ENCODE measurements at places on chromosomes 7 and 10. TPM values are rescaled to one million over a fixed set of nuclear protein-coding genes. Genes with fewer than 3 reads are reported as not detected.

The UPK3B gene
- 1.7 TPM for total RNA-seq

The AASS gene
- total RNA-seq = 0.84 TPM

The GLUD1 gene
- 70.5 TPM for total RNA-seq

The ZNF239 gene
- 1.1 TPM for total RNA-seq

The GTF2I gene
- total RNA-seq = 106 TPM

The COMTD1 gene
- total RNA-seq = 7.9 TPM

The ITGA8 gene
- total RNA-seq = not detected

The CTAGE4 gene
- not detected for total RNA-seq

The GAD2 gene
- total RNA-seq = not detected

The TLX1 gene
- not detected for total RNA-seq

The GJD4 gene
- total RNA-seq = not detected

The SFMBT2 gene
- 30.3 TPM for total RNA-seq

GRCh38 chr7:158812684-158813083 lies 16.6 kb downstream of the ESYT2 start:
- DNase-seq = peak; percentile 74

GRCh38 chr7:28629216-28629842 lies 217.0 kb downstream of the CREB5 start:
- no peak for DNase-seq

- peak; percentile 14 for DNase-seq
Observed at GRCh38 chr10:16835228-16835627, 18.0 kb upstream of the RSU1 start.

DNA sequence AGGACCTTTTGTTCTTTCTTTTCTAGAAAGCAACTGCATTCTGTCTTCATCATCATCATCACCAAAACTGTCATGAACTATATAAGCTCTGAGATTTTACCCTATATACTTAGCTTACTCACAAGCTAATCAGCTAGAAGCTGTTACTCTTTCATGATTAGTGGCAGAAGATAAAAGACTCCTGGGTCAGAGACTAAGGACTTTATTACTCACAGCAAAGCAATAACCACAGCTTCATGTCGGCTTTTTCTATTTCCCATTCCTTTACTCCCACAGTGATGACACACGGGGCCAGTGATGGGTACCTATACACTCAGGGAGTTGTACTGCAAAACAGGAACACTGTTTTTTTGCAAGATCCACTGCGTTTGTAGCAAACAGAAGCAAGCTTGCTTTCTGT lies 8.4 kb upstream of the C10orf88 start:
- DNase-seq = no peak

DNA sequence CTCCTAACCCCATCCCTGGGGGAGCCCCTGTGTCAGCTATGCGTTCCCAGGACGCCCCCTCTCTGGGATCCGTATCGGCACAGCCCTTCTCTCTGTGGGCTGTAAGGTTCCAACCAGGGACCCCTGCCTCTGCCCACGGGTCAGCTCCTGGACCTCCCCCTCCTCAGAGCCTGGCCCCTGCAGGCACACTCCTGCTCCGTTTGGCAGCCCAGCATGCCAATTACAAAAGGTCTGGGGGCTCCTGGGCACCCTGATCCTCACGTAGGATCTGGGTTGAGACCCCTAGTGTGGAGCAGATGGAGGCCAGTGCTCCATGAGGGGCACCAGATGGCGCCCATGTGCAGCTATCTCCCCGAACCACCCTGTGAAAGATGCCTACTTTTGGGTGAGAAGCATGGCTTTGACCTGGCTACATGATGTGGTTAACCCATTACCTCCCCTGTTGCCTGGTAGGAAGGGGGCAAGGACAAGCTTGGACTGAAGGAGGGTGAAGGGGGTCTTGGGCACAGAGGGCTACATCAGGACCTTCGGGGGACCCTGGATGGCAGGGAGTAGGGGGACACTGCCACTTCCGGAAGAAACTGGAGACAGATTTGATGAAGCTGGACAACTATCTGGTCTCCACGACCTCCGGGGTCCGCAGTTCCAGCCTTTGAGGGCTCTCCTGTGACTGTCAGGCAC lies 9.0 kb downstream of the TACR2 start:
- no peak for DNase-seq

GRCh38 chr7:42103456-42103855 lies 133.6 kb downstream of the GLI3 start:
- no peak for DNase-seq

GRCh38 chr10:35705051-35705450 lies 63.0 kb upstream of the FZD8 start:
- DNase-seq = no peak

GRCh38 chr10:69500864-69501468 lies 49.7 kb downstream of the TSPAN15 start:
- DNase-seq = no peak

DNA sequence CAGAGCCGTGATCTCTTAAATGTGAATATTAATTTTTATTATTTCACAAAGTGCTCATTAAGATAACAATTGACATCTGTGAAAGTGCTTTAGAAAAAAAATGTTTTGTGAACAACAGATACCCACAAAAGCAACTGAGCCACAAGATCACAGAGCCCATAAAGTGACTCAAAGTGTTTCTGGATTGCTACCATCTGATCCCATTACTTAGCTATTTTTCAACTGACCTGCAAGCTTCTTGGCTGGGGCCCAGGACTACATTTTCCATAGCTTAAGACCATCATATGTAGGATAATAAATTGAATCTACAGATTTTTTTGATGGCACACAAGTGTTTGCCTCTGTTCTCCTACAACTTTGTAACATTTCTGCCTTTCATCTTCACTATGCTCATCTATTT lies 674.4 kb downstream of the PHTF2 start:
- DNase-seq = no peak

DNA sequence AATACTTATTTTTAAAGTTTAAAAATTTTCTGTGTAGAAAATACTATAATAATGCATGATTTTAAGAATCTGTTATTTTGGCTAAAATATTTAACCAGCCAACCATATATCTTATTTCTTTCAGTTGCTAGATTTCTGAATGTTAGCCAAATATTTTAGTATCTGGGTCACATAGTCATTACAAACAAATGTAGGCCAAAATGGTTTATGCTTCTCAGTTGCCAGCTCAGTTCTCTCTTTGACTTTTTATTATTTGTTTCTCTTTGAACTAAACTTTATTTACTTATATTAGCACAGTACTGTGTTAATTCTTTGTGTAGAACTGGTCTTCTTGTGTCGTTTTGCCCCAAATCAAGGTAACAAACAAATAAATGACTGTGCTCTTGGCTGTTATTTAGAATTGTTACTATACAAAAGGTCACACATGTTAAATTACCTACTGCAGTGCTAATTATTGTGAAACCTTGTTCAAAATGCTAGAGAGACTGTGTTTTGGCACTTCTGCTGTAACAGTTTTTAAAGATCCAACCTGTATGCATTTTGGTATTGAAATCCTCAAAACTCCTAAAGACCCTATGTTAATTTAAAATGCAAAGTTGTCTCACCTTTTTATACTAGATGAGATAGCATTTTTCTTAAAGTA lies 39.8 kb downstream of the ZEB1 start:
- DNase-seq = no peak

DNA sequence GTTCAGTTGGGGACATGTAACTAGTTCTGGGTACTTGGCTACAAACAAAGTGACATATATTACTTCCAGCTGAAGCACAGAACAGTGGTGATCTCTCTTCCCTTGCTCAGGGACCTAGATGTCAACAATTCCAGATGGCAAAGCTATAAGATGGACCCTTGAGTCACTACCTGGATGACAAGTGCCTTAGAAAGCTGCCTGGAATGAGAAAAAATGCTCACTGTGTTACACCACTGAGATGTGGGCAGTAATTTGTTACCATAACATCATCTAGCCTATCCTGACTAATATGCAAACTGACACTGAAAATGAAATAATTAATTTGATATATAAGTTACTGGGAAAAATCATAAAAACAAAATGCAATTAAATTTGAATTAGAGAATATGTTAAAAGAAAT lies 16.4 kb upstream of the CTTNBP2 start:
- no peak for DNase-seq

- no peak for DNase-seq
Observed at GRCh38 chr7:47314728-47315607, 266.9 kb downstream of the TNS3 start.
